ENCODE measurements at places on chromosomes 7 and 10.
A peak's percentile ranks its signal among the peaks of the same experiment; 100 is the strongest.

GRCh38 chr7:92436612-92437445, 10.5 kb upstream of the GATAD1 start:
- DNase-seq, result no peak

- no peak for DNase-seq
Measured at GRCh38 chr10:50552771-50553535, 70.8 kb downstream of the SGMS1 start.

- DNase-seq, result peak; percentile 70
Measured at GRCh38 chr7:40199076-40199802, 64.4 kb downstream of the SUGCT start.

DNA sequence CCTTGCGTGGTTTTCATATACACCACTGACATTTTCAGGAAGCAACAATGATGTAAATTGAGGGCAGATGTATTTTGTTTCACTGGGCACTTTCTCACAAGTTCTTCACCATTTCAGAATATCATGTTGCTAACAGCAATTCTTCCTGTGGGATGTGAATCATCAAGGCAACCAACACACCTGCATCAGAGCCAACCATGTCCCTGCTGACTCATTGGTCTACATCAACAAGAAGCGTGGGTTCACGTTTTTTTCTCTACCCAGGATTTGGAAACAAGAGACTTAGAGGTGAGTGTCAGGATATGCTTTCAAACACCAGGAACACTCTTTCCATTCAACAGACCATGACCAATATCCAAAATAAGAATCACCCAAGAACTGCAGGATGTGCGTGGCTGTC, 203.9 kb downstream of the TEX36 start:
- DNase-seq, result no peak

GRCh38 chr10:127787873-127788272, 50.9 kb downstream of the FOXI2 start:
- no peak for DNase-seq

DNA sequence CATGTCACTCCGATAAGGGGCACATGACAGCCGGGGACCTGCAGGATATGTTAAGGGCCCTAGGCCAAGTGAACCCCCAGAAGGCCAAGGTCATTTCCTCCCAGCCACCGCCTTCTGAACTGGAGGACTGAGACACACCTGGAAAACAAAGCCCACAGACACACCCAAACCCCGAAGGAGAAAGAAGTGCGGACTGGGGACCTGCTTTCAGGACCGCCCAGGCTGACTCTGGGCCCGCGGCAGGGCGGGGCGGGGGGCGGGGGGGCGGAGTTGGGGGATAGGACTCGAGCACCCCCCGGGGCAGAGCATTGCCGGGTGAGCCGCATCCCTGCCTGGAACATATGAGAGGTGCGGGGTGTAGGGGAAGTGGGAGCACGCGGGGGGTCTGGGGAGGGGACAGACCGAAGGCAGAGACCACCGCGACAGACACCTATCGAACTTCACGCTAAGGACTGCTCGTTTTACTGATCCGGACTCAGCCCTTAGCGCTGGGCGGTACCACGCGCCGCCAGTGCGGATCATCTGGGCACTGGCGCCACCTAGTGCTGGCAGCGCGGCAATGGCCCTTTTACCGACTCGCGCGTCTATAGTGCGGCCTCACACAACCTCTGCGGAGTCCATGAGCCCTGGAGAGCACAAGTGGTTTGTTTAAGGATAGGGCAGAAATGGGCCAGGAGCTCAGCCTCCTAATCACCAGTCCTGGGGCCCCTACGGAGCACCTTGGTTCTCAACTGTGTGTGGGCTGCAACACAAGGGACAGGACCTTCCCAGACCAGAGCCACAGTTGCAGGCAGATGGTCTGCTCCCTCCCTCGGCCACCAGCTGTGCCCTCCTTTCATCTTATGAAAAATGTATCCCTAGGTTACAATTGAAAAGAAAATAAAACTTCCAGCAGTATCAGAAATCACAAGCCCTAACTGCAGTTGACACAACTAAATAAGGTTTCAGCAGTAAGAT, 157.6 kb downstream of the HERPUD2 start:
- no peak for DNase-seq

DNA sequence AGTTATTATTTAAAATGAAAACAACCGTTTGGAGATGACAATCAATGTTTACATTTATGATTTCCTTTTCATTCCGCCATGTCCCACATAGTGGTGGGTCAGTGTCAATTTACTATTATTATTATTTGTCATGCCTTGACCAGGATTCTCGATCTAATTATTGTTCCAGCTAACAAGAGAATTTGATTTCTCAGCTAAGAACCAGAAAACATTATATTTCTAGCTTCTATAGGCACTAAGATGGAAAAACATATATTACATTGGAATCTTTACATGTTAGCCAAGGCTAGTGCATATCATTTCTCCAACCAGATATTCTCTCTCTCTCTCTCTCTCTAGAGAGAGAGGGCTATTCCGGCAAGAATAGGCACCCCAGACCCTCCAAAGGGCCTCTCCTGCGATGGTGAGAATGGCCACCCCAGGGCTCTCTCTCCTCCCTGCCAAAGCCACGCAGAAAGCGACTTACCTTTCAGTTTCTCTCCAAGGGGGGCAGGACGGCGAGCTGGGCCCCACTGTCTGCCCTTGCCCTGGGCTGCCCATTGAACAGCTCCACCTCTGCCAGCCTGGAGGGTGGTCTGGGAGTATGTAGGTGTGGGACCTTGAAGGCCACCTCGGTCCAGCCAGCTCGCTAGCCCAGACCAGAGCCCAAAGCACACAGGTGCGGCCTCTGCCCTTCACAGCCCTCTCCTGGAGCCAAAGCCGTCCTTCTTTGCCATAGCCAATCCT, 2.4 kb downstream of the HOXA3 start:
- DNase-seq, result no peak

GRCh38 chr7:121339082-121339481, 10.3 kb downstream of the WNT16 start:
- no peak for DNase-seq

DNA sequence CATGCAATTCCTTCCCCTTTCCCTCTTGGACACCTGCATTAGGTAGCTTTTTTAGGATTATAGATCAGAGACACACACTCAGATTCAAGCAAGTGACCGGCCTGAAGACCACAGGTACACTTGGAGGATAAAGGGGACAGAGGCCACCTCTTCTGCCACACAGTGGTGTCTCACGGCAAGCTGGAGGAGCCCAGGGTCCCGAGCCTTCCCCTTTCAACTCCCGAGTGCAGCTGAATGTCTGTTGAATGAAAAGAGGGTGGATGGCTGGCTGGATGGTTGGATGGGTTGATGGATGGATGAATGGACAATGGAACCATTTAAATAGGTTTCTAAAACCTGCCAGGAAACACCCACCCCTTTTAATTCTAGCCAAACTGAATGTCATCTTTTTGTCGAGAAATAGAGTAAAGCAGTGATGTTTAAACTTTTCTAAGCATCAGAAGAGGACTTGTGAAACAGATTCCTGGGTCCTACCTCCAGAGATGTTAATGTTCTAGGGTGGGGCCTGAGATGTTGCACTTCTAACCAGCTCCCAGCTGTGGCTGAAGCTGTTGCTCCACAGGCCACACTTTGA, 49.2 kb upstream of the ZMIZ1 start:
- DNase-seq, result no peak

GRCh38 chr10:121418126-121418777, 180.0 kb downstream of the FGFR2 start:
- DNase-seq, result no peak

GRCh38 chr7:33981226-33981625, 75.9 kb downstream of the BMPER start:
- no peak for DNase-seq

GRCh38 chr10:1454428-1454827, 282.9 kb downstream of the ADARB2 start:
- DNase-seq, result no peak

DNA sequence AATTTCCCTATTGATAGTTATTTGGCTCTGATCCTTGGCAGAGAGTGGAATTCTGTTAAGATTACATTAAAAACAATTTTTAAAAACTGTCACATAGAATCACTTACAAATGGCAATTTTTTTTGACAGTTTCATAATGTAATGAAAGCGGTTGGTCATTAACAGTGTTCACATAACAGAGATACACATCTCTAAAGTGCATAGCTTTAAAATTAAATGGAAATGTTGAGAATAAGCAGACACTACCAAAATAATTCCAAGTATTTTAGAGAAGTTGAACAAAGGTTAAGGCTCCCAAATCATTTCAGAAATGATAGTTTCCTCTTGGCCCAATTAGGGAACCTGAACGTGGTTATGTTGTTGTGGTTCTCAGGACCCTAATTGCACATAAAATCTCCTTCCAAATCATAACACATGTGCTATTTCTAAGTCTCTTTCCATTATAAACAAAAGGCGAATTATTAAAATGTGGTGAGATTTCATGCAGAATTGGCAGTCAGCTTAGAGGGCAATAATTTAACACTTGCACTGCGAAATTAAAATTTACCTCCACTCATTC, 528.9 kb upstream of the FZD8 start:
- DNase-seq, result no peak

- DNase-seq, result no peak
Measured at GRCh38 chr10:84173501-84173929, at the start of gene GPR15LG. Gene GPR15LG, plus strand, starts transcription at chr10:84173801. Its CDS starts 51 bp downstream, at chr10:84173852.

- DNase-seq, result no peak
Measured at GRCh38 chr7:103865442-103865841, 124.0 kb downstream of the RELN start.

- DNase-seq, result no peak
Measured at GRCh38 chr10:61882621-61883370, 18.7 kb upstream of the ARID5B start.

DNA sequence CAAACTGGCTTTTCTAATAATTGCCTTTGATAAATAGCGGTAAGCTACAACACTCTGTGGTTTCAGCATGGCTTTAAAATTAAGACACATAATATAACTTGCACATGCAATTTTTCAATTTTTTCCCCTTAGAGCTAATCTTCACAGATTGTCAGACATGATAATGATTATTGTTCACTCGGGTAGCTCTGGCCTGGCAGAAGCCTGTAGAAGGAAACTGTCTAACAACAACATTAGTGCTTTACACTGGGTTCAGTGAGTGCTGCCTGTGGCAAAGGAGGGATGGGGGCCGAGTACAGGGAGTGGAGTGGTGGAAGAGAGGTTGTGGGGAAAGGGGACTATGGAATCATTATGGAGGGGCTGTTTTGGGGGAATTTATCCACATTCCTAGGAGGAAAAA, 67.2 kb upstream of the AUTS2 start:
- no peak for DNase-seq

DNA sequence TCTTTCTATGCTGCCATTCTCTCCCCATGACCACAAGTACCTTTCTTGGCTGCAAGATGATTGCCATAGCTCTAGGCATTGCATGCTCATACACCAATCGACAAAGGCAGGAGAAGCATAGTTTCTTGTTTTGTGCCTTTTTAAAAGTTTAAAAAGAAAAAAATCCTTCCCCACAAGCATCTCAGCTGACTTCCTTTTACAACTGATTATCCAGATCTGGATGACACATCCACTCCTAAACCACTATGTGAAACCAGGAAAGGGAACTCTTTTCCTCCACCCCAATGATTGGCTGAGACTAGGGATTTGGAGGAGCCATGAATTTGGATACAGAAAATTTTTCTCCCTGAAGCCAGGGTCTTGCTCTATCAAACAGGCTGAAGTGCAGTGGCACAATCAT, 14.5 kb upstream of the LRRC4 start:
- no peak for DNase-seq

DNA sequence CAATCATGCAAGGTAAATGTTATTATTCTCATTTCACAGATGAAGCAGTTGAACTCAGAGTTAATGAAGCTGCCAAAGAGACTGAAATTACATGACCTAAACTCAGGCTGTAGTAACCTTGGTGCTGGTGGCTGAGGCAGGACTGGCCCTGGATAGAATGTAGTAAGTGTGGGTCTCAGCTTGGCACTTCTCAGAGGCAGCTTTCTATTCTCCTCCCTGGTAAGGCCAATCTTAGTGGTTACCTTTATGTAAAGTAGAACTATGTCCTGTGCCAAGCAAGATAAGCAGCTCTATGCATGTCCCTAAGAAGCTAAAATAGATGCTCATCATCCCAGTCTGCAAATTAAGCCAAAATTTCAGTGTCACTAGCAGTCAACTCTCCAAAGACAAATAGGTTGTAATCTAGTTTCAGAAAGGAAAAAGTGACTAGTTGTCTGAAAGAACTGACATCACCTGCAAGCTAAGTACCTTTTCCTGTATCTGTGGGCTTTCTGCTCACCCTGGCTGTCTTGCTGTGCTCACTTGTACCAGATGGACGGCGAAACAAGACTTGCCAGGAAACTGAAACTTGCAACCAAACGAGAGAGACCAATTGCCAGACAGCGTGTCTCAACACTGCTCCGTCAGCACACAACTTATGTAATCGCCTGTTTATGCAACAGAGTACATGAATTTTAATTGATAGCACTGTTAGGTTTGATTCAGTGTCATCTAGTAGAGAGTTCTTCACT, 43.7 kb downstream of the CH25H start:
- DNase-seq, result no peak

All from non-pigmented ciliary epithelial cell (primary cell).